ENCODE measurements at places on chromosomes 5 and 9.

DNA sequence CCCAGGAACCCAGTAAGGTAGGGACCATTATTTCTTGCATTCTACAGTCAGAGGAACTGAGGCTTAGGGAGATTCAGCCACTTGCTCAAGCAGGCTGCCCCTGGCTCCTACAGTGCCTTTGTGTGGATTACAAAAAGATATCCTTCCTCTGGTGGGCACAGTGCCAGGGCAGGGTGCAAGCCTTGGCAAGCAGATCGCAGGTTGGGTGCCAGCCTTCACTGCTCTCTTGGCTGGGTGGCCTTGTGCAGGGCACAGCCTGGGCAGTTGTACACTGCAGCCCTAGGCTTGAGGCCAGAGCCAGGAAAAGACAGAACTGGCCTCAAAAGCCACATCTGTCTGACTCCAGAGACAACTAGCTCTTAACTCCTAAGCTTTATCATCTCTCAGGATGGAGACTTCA, 15.0 kb downstream of the DOCK2 start:
- DNase-seq, result no peak

DNA sequence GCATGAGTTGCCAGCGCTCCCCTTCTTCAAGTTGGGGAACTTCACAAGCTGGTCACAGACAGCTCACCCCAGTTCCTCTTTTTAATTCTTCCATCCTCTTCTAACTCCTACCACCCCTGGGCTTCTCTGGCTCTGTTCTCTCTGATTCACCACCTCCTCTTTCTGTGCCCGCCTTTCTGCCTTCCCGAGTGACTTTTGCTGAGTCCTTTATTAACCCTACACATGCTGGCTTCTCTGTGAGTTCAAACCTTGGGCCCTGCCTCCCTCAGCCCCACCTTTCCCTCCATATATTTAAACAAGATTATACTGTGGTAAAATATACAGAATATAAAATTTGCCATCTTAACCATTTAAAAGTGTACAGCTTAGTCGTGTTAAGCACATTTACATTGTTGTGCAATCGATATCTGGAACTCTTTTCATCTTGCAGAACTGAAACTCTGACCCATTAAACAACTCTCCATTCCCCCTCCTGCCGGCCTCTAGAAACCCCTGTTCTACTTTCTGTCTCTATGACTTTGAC, 32.0 kb downstream of the SLC46A2 start:
- peak; percentile 28 for DNase-seq

GRCh38 chr9:72305102-72305546, 59.9 kb downstream of the ZFAND5 start:
- peak; percentile 12 for DNase-seq

- DNase-seq, result no peak
Measured at GRCh38 chr9:30630459-30630858, 1754.0 kb upstream of the ACO1 start.

DNA sequence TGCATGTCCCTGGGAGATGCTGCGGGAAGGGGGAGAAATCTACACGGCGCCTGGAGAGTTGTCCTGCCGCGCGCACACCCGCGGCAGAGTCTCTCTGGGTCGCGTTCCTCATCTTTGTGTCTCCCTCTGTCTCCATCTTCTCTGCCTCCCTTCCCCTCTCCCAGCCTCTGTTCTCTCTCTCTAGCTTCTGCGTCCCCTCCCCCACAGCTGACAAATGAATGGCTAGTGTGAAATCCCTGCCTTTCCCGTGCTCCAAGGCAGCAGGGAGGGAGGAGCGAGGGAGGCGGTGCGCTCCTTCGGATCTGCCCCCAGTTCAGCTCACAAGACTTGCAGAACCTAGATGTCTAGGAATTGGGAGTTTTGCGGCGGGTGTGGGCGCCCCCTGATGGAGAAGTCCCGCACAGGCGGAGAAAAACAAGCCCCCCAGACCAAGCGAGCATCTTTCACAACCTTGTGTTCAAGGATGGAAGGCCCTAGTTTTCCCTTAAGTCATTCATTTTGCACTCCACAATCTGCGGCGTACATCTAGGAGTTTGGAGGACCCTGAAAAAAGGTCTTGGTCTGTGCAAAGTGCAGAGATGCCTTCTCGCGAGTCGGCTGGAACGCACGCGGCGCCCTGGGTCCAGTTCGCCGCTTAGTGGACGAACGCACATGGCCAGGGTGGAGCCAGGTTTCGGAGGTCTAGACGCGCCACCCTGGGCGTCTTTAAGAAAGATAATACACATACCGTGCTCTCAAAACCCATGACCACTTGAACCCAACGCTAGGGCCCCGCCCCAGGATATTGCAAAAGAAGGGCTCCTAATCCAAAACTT, 2.0 kb downstream of the VCAN start:
- DNase-seq, result peak; percentile 88

DNA sequence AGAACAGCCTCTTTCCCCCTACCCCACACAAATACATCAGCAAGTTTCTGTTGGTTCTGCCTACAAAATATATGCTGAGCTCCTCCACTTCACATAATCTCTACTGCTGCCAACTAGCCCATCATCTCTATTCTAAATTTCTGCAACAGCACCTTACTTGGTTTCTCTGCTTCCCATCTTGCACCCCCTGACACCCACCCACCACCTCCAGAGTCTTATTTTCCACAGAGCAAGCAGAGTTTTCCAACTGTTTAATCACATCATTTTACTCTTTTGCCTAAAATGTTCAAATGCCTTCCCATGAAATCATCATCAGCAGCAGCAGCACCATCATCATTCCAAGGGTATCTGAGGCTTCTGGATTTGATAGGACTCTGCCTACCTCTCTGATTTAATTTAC, 295.7 kb downstream of the CTNND2 start:
- DNase-seq, result no peak

- DNase-seq, result no peak
Measured at GRCh38 chr5:150801117-150801927, 22.8 kb downstream of the SMIM3 start.

DNA sequence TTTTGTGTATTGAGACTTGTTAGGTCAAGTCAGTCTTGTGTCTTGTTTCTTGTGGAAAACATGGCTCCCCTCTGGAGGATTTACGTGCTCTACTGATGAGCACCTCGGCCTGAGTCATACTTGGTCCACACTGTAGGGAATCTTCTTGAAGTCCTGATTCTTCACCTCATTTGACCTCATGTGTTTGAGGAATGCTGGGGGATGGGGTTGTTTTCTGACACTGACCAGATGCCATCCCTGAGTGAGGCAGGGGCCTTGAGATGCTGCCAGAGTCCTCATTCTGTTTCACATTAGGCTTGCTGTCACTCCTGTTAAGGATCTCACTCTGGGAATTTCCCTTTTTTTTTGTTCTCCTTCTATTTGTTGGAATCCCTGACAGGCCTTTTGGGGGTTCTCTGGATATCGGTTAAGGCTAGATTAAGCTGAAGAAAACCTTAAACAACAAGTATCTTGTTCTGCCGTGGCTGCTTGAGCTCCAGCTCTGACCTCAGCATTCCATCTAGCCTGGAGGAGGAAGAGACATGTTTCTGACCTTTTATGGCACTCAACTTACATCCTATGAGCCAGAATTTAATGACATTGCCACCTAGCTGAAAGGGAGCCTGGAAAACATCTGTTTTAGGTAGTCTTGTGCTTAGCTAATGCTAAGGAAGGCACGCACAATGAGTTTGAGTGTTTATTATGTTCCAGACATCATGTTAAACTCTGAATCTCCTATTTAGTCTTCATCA, 20.6 kb downstream of the TCOF1 start:
- DNase-seq, result no peak

- DNase-seq, result no peak
Measured at GRCh38 chr9:133976191-133976861, 15.8 kb downstream of the VAV2 start.

DNA sequence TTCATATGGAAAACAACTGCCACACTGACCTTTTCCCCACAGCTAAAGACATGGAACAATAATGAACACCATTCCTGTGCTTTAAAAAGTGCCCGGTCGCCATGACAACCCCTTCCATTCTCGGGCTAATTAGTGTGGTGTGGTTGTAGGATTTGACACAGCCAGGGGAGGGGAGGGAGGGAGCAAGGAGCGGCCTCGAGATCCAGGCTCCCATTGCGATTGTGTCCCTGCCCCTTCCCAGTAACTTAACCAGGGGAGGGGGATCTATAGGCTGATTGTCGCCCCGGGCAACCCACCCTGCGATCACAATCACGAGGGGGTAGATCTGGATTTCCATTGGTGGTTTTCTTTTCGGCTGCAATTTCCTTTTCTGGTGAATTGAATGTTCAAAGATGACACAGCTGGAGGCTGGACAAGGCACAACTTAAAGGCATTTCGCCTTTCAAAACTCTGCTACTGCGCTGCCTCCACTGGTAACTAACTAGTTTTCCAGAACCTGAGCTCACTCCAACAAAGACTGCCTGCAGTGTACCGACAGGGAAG, 96.7 kb upstream of the RETREG1 start:
- DNase-seq, result no peak

GRCh38 chr5:174724484-174725260, at the start of gene MSX2:
Gene MSX2 (plus strand): TSS chr5:174724582. CDS start chr5:174724660, 78 bp downstream.
- no peak for DNase-seq

DNA sequence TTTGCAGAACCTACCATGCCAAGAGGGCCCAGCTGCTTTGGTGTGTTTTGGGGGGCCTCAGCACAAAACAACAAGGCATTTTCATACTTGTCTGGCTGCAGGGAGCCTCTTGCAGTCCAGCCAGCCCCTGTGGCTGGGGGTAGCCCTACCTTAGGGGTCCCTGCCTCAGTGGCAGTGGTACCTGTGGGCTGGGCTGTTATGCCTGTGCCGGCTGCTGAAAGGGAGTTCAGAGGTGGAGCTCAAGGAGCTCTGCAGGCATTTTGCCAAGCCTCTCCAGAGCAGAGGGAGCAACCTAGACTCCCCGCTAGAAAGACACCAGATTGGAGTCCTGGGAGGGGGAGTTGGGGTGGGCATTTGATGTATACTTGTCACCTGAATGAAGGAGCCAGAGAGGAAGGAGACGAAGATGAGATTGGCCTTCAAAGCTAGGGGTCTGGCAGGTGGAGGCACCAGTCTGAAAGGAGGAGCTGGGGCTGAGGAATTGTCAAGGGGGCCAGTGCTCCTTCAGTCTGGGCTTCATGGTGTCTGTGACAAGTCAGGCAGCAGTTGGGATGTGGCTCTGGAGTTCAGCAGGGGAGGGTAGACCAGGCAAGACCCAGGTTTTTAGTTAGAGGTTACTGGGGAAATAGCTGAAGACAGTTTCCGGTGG, 1.5 kb downstream of the SHROOM1 start:
- DNase-seq, result no peak

- no peak for DNase-seq
Measured at GRCh38 chr9:747567-747966, 93.9 kb upstream of the DMRT1 start.

DNA sequence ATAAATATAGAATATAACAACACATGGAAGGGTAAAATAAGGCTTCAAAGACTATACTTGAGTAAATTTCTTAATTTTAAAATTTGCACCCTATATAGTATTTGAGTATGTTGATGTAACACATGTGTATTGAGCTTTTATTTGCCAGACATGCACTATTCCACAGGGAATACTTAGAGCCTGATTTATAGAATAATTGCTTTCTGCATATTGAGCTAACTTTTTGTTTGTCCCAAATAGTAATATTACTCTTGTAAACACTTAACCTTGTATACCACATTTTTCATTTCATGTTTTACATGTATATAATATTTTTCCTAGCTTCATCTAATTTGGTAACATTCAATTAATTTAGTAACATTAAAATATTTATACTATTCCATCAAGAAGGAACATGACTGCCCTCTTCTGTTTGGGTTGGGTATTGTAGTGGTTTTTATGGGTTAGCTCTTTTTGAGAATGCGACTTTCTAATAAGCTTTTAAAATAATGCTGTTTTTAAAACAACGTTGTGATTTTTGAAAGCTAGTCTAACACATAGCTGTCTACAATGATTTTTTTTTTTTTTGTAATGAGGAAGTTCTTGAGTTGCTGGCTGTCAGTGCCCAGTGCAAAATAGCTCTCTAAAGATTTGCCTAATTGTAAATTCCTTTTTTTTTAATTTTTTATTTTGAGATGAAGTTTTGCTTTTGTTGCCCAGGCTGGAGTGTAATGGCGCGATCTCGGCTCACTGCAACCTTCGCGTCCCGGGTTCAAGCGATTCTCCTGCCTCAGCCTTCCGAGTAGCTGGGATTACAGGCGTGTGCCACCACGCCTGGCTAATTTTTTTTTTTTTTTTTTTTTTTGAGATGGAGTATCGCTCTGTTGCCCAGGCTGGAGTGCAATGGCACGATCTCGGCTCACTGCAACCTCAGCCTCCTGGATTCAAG, 4.8 kb downstream of the SUB1 start:
- no peak for DNase-seq

DNA sequence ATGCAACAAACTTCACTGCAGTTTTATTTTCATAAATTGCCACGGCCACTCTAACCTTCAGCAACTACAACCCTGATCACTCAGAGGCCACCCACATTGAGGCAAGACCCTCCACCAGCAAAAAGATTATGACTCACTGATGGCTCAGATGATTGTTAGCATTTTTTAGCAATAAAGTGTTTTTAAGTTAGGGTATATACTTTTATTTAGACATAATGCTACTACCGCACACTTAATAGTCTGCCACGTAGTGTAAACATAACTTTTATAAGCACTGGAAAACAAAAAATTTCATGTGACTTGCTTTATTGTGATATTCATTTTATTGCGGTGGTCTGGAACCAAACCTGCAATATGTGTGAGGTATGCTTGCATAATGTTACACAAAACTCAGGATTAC, 257.9 kb downstream of the ZSWIM6 start:
- no peak for DNase-seq

GRCh38 chr9:129554649-129555048, 66.3 kb downstream of the C9orf50 start:
- DNase-seq, result no peak

DNA sequence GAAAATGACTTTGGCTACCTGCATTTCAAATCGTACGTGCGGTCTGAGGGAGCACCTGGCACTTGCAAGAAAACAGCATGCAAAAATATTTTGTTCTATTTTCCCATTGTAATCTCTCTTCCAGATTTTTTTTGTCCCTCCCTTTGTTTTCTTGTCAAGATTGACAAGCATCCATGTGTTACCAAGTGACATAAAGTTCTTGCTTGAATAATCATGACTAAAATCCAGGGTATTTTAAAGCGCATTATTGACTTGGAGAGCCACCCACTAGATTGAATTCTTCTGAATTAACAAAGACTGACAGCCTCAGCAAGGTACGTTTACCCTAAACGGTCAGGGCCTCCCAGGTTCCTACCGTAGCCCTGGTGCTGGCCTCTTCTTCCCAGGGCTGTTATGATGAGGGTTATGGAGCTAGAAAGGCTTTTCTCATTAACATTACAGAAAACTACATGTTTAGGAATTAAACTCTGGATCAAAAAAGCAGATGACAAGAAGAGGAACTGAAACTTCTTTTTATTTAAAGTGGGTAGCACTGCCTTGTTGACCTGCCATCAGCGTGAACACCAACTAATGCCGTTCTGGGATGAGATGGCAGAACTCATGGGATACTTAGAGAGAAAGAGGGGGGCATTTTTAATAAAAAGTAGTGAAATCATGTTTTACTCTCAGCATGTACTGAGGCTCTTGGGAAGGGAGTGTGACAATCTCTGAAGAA, 297.0 kb downstream of the EFNA5 start:
- no peak for DNase-seq

DNA sequence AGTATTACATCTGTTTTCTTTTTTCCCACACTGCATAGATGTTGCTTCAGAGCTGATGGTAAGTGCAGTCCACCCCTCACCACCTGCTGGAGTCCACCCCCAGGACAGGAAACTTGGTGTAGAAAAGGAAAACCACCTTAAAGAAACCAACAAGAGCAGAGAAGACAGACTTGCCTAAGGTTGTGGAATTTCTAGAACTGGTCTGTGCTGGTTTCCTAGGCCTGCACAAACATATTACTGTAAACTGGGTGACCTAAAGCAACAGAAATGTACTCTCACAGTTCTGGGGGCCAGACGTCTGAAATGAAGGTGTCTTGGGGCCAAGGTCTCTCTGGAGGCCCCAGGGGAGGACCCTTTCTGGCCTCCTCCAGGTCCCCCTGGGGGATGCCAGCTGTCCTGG, 293.4 kb upstream of the IRX1 start:
- DNase-seq, result no peak

All from GM06990 (cell line).